ENCODE measurements at places on chromosomes 3 and 15. TPM values are rescaled to one million over a fixed set of nuclear protein-coding genes. Genes with fewer than 3 reads are reported as not detected.

The ARPC4 gene
- total RNA-seq: 203 TPM

The MORC1 gene
- total RNA-seq: 0.10 TPM

The GOLGA6B gene
- not detected for total RNA-seq

The CDC25A gene
- total RNA-seq: 14.8 TPM

The SLC9C1 gene
- 0.13 TPM for total RNA-seq

Data from endothelial cell (in vitro differentiated cells).